ENCODE measurements at places on chromosomes 16 and 17.

- DNase-seq = no peak
Observed at GRCh38 chr17:10344816-10345215, 28.0 kb downstream of the MYH13 start.

DNA sequence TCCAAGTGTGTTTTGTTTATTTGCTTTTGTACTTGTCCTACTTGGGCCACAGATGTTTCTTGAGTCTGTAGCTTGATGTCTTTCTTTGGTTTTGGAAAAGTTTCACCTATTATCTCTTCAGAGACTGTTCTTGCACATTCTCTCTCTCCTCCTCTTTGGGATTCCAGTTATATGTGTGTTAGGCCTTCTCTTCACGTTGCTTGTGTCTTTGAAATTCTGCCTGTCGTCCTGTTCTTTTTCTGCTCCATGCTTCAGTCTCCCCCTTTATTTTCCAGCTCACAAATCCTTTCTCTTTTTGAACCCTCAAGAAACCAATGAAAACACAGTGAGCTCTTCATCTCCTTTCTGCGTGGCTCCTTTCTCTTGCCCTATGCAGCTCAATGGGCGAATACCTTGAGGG is 7.9 kb downstream of the VPS35L start:
- no peak for DNase-seq

DNA sequence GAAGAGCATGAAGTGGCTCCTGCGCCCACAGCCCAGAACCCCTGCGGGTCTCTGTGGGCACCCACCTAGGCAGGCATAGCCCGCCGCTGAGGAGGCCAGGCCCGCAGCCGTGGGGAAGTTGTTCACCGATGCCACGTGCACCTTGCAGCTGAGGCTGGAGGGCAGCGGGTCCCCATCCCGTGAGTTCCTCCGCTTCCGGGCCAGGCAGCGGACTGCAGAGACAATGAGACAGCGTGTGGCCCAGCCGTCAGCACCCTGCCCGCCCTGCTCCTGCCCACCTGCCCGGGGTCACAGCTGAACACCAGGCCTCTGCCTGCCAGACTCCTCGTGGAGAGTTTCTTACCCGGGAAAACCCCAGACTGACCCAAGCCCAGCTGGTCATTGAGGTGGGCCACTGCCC is 5.5 kb downstream of the MVD start:
- DNase-seq = no peak

GRCh38 chr16:69451166-69451565 is 26.7 kb downstream of the CYB5B start:
- no peak for DNase-seq

- no peak for DNase-seq
Observed at GRCh38 chr16:57537581-57538234, 1.3 kb upstream of the CCDC102A start.

DNA sequence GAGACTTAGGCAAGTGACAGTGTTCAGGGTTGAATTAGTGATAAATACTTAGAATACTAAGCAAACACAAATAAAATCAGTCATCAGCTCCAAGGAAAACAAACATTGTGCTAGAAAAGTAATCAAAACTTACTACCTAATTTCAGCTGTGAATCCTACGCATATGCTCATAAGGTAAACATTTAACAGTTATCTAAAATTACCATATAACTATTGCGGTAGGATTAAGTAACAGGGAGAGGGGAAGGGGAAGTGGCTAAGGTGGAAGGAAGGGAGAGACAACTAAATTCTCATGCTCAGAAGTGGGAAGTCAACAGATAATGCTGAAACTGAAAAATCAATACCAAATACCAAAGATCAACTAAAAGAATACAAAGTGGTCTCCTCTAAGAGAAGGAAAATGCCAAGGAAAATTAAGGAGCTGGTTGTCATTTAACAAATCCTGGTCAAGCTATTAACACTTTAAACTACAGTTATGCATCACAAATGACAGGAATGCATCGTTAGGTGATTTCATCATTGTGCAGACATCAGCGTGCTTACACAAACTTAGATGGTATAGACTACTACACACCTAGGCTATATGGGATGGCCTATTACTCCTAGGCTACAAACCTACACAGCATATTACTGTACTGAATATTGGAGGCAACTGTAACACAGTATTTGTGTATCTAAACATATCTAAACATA is 20.0 kb downstream of the USP32 start:
- no peak for DNase-seq

DNA sequence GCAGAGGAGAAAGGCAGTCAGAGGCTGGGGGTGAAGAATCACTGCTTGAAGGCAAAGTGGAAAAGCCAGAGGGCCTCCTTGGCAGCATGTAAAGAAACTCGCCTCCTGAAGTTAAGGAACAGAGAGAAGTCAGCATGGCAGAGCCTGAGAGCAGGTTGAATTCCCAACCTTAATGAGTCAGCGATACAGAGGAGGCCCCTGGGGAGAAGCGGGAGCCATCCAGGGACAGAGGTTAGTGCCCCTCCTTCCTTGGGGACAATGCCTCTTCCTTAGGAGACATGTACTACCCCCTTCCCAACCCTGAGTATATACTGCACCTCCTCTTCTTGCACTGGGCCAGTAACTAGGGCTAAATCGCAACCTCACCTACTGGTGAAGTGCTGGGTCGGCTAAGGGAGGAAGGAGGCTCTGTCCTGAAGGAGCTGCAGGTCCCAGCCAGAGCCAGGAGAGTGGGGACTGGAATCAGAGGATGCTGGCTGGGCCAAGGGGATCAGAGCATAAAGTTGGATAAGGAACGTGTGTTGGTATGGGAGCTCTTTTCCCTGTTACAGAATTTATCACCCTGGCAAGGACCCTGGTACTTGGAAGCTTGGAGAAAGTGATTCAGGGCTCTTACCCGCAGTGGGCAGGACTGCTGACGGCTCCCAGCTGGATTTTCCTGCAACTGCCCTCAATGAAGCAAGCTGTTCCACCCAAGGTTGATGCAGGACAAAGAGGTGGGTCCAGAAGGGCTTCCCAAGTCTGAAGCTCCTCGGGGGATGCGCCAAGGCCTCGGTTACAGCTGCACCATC is 5.4 kb upstream of the AANAT start:
- DNase-seq = no peak

DNA sequence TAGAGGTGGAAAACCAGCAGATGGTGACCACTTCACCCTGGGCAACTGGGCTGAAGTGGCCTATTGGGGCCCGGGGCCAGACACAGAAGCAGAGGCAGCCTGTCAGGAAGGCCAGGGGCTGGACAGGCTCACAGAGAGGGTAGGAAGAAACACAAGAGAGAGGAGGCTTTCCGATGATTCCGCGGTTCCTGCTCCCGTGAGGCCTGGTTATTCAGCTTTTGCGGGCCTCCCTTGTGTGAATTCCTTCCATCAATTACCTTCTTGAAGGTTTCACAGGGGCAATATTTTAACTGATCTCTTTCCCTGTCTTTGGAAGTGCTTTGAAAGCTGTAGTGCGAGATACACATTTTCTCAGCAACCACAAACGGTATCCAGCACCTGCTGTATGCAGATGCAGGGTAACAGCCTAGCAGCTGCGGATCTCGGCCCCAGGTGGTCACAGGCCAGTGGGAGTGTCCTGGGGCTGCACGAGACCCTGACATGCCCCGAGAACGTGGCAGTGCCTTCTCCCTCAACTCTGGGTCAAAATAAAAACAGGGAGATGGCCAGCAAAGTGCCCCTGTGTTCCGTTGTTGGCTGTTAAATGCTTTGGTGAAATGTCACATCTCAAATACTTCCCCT is 11.6 kb upstream of the CMIP start:
- DNase-seq = no peak

DNA sequence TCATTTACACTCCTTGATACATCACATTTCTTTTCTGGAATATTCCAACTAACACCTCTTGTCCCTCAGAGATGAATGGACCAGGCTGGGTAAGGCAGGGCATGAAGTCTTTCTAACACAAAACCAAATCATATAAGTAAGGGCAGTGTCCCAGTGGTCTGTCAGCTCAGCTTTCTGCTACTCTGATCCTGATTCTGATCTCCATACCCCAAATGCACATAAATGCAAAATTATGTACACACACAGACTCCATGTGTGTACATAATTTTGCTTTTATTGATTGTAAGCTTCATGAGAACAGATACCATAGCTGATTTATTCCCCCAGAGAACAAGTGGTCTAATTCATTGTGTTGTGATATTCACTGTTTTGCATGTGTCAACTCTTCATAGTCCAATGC is 47.9 kb downstream of the NOG start:
- DNase-seq = no peak

GRCh38 chr17:20246692-20247091 is 220.6 kb downstream of the LGALS9B start:
- no peak for DNase-seq

DNA sequence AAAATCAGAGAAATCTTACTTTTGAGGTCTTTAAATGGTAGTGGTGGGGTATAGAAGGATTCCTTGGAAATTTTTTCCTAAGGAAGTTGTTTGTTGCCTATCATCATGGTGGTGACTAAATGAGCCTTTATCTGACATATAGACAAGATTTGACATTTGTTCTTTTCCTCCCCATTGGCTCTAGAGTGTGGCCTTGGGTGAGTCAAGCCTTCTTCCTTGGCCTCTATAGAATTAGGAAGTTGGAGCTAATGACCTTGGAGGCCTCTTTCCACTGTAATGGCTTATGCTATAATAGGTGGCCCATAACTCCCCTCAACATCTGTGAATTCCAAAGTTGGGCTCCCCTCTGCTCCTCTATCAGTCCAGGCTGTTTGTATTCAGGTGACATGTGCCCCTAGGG is 79.1 kb upstream of the HNF1B start:
- DNase-seq = no peak
